ENCODE measurements at places on chromosomes 2 and 18.

DNA sequence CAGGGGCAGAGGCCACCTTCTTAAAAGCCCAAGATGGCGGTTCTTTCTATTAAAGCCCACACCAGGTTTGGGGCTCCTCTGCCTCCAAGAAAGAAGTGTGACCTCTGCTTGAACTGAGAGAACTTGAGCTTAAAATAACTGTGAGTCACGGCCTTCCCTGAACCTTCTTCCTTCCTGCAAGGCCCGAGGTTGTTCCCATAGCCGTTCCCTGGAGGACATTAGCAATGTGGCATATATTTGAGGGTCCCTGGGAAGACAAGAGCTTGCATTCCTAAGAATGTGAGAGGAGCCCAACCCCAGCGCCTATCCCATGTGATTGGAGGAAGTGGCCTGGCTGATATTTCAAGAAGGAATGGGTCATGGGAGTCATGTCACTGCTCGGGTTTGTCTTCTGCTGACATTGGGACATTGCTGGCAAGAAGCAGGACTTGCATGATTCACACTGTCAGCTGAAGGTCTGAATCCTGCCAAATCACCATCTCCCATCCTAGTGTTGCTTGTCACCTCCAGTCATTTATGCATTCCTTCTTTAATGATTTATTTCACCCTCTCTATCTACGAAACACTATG, 168.1 kb downstream of the TRIB2 start:
- no peak for DNase-seq

DNA sequence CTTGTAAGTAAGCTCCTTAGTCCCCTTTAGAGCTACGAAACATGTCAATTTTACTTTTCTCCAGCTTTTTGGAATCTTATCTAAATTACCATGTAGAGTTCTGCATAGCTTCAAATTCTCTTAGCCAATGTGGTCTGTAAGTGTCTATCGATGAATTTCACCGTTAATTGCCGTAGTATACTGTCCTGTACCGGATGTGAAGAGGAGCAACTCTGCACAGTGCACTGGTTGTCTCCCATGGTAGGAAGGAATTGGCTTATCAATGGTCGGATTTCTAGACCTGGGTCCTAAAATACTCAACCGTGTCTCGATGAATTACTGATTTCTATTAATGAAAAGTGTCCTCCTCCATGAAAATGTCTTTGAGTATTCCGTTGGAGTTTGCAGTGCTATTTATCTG, 1.9 kb downstream of the NOP58 start:
- DNase-seq, result no peak

DNA sequence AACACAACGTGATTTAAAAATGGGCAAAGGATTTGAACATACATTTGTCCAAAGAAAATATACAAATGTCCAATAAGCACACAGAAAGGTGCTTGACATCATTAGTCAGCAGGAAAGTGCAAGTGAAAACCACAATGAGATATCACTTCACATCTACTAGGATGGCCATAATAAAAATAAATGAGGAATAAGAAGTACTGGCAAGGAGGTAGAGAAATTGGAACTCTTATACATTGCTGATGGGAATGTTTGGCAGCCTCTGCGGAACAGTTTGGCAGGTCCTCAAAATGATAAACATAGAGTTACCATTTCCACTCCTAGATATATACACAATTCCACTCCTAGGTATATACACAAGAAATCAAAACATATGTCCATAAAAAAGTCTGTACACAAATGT, 51.0 kb upstream of the PGAP1 start:
- no peak for DNase-seq

DNA sequence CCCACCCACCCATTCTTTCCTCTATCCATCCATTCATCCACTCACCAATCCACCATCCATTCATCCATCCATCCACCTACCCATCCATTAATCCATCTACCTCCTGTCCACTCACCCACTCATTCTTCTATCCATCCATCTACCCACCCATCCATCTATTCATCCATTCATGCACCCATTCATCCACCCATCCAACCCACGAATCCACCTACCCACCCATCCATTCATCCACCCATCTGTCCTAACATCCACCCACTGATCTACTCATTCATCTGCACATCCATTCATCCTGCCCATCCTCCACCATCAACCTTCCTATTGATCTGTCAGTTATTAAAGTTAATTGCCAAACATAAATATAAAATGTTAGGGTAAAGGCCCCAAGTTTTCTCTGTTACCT, 25.6 kb downstream of the LDLRAD4 start:
- DNase-seq, result no peak

GRCh38 chr2:159968279-159968900, 94.0 kb downstream of the PLA2R1 start:
- DNase-seq, result no peak

DNA sequence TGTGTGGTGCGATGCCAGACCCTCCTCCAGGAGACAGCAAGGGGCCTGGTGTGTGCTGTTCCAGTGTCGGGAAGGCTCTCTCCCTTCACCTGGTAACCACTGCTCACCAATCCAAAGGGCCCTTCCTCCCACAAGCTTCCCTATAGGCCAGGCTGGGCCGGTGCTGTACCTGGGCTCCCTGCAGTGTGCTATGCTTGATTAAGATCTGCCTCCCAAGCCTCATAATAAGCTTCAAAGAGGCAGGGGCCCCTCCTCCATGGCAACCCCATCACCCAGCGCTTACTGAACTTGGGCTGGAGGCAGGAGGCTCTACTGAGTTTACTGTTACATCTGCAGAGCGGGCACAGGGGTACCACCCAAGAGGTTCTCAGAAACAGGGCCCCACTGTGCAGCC, 4.5 kb upstream of the MAL start:
- DNase-seq, result no peak
